ENCODE measurements at places on chromosomes 12 and 14.

DNA sequence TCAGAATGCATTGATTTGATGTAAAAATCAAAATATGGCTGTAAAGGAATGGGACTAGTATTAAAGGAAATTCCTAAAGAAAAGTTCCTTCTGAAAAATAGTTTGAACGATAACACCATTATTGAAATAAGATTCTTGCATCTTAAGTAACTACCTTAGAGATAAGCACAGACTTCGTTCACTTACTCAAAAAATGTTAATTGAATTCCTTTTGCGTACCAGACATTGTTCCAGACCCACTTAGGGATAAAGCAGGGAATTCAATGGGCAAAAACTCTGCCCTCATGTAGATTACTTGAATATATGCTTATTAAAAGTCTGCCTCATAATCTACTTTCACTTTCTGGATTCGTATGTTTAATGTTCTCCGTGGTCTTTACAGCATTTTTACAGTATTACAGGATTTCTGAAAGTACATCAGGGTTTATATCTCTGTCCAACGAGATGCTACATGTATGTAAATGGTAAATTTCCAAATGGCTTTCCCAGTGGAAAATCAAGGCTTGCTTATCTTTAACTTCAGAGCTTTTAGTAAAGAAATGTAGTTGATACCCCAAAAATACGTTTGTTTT, 213.7 kb downstream of the GXYLT1 start:
- DNase-seq = no peak

GRCh38 chr12:62683776-62684569, 217.3 kb downstream of the MON2 start:
- DNase-seq = no peak

- DNase-seq = no peak
Observed at GRCh38 chr14:23094666-23095195, at the start of gene ACIN1. Gene ACIN1 (minus strand): TSS chr14:23095136. CDS start chr14:23095112, 24 bp downstream.

- DNase-seq = no peak
Observed at GRCh38 chr12:44875417-44875953, 630 bp downstream of the NELL2 start.

- DNase-seq = no peak
Observed at GRCh38 chr12:77724367-77724957, 106.2 kb upstream of the NAV3 start.

- DNase-seq = no peak
Observed at GRCh38 chr14:58705066-58705465, 67.3 kb downstream of the DACT1 start.

DNA sequence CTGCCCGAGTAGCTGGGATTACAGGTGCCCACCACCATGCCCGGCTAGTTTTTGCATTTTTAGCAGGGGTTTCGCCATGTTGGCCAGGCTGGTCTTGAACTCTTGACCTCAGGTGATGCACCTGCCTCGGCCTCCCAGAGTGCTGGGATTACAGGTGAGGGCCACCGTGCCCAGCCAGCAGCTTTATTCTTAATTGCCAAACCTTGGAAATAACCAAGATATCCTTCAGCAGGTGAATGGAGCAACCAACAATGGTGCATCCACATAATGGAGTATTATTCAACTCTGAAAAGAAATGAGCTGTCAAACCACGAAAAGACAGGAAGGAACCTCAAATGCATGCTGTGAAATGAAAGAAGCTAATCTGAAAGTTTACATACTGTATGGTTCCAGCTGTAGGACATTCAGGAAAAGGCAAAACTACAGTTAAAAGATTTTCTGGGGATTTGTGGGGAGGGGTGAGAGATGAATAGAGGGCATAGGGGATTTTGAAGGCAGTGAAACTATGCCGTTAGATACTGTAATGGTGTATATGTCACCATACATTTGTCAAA, 118.8 kb upstream of the CCND2 start:
- no peak for DNase-seq

DNA sequence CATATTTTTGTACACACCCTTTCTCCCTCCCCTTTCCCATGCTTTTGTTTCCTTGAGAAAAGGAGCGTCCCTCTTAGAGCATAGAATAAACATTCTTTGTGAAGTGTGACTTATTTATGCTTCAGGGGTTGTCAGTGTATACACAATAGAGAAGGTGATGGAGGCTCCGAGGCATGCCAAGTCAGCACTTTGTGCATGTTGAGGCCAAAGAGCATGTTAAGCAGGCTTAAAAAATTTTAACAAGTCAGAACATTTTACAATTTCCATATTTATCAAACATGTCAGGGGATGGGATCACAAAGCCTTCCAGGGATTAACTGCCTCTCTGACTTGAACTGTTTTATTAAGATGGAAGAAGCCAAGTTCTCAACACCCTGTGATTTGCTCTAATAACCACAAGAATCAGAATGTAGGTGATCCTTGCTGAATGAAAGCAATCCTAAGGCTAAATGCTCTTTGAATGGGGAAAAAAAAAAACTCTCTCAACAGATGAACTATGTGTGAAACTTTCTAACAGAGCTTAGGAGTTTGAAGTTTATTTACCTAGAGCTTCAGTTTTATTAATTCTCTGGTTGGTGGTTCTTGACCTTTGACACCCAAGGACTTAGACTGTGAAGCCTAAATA, 223.1 kb downstream of the RAD51B start:
- no peak for DNase-seq

DNA sequence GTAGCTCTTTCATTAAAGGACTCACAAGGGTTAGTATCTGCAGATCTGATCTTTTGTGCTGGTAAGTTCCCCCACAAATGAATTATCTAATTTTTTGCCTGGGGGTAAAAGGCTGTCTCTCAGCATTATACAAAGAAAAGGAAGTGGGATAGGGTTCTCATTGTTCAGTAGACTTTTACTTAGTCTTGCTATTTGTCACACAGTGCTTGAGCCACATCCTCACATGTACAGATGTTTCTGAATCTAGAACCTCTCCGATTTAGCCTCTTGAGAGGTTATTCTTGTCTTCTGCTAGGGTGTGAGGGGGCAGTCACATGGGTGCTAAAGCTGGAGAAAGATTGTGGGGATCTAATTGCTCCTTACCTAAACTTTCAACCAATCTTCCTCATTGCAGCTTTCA, 93.0 kb downstream of the SLC41A2 start:
- no peak for DNase-seq

GRCh38 chr14:59346796-59347510, 118.2 kb downstream of the GPR135 start:
- no peak for DNase-seq

- no peak for DNase-seq
Observed at GRCh38 chr12:63882844-63883243, 38.3 kb downstream of the SRGAP1 start.

- DNase-seq = no peak
Observed at GRCh38 chr12:42575717-42576116, 13.8 kb downstream of the PRICKLE1 start.

DNA sequence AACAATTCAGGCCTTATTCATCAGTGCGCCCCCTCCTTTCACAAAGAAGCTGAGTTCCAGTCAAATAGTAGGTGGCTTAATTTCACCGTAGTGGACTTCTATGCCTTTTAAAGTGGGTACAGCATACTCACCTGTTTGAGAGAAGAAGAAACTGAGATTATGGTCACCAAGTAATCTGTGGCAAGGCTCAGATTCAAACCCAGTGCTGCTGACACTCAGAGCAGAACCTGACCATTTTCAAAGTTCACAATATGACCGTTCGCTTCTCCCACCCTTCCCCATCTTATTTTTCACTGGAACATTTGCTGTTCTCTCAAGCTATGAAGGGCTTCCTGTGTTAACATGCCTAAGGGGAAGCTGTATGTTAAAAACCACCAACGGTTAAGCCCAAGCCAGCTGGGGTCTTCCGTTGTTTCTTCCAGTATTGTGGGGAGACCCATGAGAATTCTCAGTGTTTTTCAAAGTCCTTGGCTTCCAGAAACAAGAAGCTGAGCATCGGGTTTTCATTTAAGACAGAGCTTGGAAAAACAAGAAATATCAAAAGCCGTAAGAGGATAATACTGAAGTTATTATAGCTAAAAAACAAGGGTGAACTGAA, 6.1 kb upstream of the PSMA6 start:
- DNase-seq = no peak

- no peak for DNase-seq
Observed at GRCh38 chr12:7844116-7844515, 28.6 kb downstream of the SLC2A14 start.

- DNase-seq = no peak
Observed at GRCh38 chr14:59154373-59154772, 34.1 kb upstream of the DAAM1 start.

DNA sequence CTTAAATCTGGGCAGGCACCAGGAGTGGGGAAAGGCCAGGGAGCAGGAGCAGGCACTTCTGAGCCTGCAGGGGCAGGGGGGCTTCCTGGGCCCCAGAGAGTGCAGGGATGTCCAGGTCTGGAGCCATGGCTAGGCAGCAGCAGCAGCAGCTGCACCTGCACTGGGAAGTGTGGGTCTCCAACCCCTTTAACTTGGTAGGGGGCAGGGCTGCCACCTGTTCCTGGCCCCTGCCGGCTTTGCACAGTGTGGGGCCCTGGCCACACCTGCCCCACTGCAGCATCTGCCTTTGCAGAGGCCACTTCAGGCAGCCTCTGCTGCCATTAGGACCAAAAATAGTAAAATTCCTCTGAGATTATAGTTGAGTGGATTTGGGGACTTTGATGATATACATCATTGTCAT, 138.5 kb downstream of the SLC16A7 start:
- no peak for DNase-seq

GRCh38 chr12:130791629-130792028, 47.4 kb downstream of the STX2 start:
- DNase-seq = no peak

GRCh38 chr14:71319666-71320065, 412.4 kb downstream of the PCNX1 start:
- DNase-seq = no peak

DNA sequence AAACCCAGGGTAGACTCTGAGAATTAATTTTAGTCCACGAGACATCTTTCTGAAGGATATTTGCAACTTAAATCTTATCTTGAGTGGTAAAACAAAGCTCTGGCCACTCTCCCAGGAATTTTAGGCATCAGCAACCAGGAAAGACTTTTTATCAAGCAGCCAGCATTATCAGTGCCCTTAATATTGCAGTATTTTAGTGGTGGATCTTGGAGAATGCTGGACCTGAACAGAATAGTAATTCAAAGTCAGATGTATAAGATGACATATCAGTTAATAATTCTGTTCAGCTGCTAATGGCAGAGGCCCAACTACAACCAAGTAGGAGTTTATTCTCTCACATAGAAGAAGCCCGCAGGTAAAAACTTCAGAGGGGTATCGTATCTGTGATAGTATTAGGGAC, 59.0 kb upstream of the CRY1 start:
- no peak for DNase-seq

GRCh38 chr12:69007101-69007854, 74.3 kb upstream of the CPM start:
- no peak for DNase-seq

DNA sequence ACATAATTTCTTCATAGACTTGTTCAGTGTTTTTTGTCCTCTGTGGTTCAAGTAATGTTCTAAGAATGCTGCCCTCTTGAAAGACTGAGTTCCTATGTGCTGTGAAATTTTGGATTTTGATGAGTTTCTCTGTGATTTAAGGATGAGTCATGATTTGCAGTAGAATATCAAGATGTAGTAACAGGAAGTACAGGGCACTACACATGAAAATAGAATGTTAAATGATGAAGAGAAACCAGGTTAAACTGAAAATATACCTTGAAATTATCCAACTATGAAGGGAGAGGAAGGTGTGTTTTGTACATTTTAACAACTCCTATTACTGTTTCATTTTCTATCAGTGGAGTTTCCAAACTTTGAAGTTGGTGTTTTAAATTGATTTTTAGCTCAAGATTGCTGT, 4.8 kb downstream of the ELK3 start:
- DNase-seq = no peak

DNA sequence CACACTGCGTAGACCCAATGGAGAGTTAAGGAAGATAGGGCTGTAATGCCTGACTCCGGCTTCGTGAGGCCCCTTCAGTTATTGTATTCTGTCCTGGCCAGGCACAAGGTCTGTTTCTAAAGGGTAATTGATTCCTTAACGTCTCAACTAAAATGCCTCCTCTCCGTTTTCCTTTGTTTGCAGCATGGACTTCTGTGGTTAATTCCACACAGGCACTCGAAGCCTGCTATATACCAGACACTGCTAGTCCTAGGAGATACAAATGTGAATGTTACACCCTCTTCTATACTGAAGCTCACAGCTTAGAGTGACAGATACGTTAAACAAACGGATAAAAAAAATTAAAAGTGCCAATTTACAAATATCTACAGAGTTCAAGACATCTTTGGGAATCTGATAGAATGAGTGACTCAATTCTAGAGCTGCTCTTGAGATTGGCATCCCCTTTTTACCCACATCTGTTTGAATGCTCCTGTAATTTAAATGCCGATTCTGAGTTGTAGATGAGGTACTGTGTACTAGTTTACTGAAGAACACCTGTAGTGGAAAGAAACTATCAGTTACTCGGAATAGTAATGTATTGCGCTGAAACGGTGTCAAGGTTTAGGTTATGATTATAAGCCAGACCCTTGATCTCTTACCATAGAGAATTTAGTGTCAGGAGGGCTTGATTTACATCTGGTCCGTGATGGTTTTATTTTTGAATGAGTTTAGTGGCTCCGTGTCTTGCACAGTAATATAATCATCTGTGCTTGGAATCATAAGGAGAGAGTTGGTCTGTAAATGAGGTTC, 784 bp downstream of the PSMA6 start:
- no peak for DNase-seq

Measured in coronary artery (tissue), 2 donors.